IMR-90 (cell line): ENCODE measurements at places on chromosomes 4 and X. TPM values are rescaled to one million over a fixed set of nuclear protein-coding genes. Genes with fewer than 3 reads are reported as not detected.

DNA sequence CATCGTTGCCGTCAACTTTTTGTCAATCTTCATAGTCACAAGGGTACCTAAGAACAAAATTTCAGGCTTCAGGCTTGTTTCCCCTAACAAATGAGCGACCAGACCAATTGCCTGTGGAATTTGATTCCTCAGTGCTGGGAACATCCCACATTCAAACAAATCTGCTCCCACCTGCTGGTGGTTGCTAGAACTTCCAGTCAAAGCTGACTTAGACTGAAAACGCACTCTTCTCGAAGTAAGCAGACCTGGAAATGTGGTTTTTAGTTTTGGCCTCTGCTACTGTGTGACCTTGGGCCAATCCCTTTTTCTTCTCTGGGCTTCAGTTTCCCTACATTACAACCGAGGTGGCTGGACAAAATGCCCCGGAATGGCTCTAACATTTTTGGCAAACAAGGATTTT is 1.8 kb upstream of the GABRQ start:
- peak; percentile 50 for DNase-seq

GRCh38 chr4:154720123-154720522 is 23.7 kb upstream of the LRAT start:
- no peak for DNase-seq

- peak; percentile 31 for DNase-seq
Observed at GRCh38 chr4:77804471-77804870, 14.7 kb downstream of the CNOT6L start.

DNA sequence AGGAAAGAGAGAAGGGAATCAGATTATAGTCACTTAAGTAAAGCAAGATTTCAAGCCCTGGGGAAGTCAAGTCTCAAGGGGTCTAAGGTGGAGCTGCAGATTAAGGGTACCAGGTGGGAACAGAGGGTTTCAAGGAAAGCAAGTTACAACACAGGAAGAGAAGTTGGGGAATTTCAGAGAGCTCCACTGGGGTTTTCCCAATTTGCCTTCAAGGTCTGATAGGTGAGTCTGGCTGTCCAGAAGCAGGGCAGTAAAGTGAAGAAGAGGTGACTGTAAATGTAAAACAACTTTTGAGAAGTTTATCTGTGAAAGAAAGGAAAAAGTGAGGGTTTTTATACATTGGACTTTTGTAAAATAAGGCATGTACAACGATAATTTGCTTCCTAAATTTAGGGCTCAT is 37.1 kb upstream of the TRPC3 start:
- DNase-seq: no peak

DNA sequence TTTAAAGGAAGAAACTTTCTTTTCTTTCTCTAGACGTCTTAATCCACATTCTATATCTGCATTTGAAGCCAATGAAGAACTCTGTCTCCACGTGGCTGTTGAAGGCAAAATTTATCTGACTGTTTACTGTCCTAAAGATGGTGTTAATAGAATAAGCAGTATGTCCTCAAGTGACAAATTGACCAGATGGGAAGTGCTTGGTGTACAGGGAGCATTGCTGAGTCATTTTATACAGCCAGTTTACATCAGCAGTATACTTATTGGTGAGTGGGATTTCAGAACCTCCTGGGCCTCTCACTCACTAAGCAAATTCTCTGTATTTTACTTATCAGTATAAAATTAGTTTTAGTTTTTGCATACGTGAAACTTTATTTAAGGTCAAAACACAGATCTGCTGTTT is 33.7 kb downstream of the ADAD1 start:
- DNase-seq: peak; percentile 16

GRCh38 chr4:8267077-8267476 is 2.5 kb upstream of the HTRA3 start:
- peak; percentile 33 for DNase-seq

- no peak for DNase-seq
Observed at GRCh38 chrX:18692541-18692940, 14.9 kb upstream of the PPEF1 start.

Gene GPRASP1
- 1.2 and 1.5 TPM in 2 replicates for polyA plus RNA-seq
